ENCODE measurements at places on chromosomes 2 and 18.

DNA sequence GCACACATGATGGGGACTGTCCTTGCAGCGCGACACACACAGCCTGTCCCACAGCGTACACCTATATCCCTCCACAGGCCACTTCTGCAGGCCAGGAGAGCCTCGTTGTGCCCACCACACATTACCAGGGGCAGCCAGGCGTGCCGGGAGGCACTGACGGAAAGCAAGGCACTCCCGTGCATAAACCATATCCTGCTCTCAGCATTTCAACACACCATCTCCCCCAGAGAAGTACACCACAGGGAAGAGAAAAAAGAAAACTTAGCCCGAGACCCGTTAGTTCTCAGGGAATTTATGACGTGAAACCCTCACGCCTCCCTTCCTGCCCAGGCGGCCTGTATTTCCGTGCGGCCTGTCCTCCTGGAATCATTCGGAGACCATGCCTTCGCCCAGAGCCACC lies 24.6 kb upstream of the SALL3 start:
- no peak for DNase-seq

GRCh38 chr2:41955316-41956043 lies 92.3 kb upstream of the PKDCC start:
- DNase-seq = no peak

DNA sequence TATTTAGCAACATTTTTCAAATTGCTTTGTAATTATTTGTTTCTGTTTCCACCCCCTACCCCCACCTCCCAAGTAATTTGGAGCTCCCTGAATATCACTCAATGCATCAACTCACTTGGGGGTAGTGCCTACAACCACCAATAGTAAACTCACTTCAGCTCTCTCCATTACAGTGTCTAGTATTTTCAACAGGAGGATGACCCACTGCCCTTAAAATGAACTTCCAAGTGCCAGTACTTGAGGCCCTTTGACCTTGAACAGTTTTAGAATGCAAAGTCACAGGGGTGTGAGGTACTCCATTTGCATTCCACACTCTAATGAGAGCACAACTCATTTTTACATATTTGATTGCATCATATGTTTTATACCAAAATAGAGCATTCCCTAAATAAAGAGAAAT lies 523.0 kb downstream of the ERBB4 start:
- no peak for DNase-seq

- DNase-seq = no peak
These were observed 53.2 kb downstream of the FAM168B start for GRCh38 chr2:131039908-131040660.

GRCh38 chr2:109516445-109517117 lies 97.2 kb downstream of the SEPTIN10 start:
- peak; percentile 75 for DNase-seq

- no peak for DNase-seq
These were observed 6.6 kb downstream of the CHPF start for GRCh38 chr2:219536967-219537366.

- no peak for DNase-seq
These were observed 34.8 kb downstream of the HAT1 start for GRCh38 chr2:171957061-171957460.

DNA sequence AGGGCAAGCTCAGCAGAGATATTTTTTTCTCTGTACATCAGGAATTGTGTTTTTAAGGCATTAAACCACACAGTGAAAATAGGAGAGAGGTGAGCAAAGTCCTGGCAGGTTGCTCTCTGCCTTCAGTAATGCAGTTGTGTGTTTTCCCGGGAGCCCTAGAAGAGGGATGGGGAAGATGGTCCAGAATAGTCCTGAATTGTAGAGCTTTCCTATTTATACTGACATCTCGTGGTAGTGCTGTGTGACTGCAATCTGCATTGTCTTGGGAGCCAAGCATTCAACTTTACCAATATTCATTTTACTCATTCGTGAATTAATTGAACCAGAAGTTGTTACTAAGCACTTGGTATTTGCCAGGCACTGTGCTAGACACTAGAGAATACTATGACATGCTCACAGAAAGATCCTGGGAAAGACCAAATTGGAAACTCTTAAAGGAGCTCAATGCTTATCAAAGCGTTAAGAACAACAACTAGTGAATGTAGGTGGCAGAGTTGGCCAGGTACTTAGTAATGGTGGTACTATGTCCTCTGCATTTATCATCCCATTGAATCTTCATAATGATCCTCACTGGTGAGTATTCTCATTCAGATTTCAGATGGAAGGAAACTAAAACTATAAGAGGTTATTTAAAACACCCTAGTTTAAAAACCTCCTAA lies 214.6 kb downstream of the TRIB2 start:
- peak; percentile 73 for DNase-seq

- DNase-seq = peak; percentile 90
These were observed 389.8 kb downstream of the FIGN start for GRCh38 chr2:163345795-163346573.

GRCh38 chr2:12161085-12161484 lies 414.7 kb downstream of the LPIN1 start:
- no peak for DNase-seq

DNA sequence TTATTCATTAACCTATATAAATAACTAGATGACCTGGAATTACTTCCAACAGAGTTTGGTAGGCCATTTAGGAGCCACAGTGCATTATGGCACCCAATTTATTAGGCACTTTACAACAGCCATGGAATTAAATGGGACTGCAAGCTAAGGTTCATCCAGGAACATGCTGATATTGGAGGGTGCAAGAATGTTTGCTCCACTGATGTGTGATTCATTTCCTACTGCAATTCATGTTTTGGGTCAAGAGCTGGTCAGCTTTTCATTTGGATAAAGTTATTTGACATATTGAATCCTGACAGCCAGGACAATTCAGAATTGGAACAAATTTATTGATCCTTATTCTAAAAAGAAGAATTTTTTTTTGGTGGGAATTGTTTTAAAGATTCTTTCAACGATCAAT lies 11.8 kb upstream of the LYPD1 start:
- DNase-seq = no peak

- peak; percentile 90 for DNase-seq
These were observed at the start of gene TGIF1 for GRCh38 chr18:3450012-3450798. TSS of gene TGIF1 (plus strand) at chr18:3450172. CDS start at chr18:3450490, 318 bp downstream.

DNA sequence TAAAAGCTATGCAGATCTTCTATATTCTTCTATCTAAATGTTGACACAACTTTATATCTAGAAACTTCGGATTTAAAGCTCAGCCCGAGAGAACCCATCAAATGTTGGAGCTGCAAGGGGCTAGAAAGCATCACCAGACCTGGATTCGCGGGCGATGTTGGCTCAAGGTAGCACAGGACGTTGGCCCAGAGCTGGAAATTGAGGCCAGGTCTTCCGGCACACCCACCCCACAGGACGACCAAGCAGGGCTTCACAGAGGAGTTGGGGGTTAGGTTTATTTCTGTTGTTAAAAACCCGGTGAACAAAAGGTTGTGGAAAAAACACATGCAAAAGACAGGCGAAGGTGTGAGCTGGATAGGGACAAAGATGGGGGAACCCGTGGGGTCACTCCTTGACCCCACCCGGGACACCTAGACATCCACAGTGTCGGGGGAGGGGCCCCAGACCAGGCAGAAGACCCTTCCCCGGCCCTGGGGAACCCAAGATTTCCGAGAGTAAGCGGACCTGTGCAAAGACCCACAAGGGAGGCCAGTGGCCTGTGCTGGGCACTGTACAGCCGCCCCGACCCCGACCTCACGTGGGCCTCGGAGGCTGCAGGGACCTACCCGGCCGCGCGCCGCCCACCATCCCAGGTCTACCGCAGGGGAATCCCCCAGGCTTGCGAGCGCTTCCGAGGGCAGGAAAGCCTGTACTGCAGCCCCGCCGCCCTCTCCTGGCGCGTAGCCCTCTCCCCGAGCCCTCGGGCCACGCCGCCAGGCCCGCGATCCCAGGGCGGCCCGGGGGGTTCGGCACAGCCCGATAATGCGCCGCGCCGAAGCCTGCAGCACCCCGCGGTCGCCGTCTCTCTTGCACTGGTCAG lies 1.8 kb upstream of the AGBL5 start:
- DNase-seq = peak; percentile 77

GRCh38 chr18:55287149-55287806 lies 300.7 kb downstream of the TCF4 start:
- DNase-seq = no peak

GRCh38 chr2:100703213-100703612 lies 116.7 kb upstream of the NPAS2 start:
- DNase-seq = no peak

DNA sequence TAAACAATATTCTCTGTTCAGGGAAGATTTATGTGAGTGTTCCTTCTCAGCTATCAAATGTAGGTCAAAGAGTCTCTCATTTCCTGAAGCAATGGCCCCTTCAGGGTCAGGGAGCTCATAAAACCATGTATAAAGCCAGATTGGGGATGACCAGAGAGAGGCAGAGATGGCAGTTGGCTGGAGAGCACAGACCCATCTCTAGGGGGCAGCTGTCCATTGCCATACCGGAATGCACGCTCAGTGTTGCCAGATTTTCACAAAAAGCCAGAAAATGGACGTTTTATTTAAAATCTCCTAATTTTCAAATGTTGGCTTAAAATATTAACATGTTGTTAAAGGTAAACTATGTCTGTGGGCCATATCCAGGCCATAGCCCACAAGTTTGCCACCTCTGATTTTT lies 1920.7 kb upstream of the CELF4 start:
- DNase-seq = no peak

DNA sequence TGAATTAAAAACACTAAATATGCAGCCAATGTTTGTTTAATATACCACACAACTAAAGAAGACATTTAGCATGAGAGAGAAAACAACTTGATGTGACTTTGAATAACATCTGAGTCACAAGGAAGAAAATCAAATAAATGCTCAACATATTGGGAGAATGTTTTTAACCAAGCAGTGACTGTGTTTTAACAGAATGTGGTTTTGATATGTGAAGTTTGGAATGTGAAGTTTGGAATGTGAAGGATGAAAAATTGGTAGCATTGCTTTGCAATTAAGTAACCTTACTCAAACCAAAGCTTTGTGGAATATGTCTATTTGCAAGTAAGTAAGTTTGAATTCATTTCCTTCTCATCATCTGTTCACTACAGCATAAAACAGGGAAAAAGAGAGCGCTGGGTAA lies 128.2 kb upstream of the DNAJC10 start:
- no peak for DNase-seq

DNA sequence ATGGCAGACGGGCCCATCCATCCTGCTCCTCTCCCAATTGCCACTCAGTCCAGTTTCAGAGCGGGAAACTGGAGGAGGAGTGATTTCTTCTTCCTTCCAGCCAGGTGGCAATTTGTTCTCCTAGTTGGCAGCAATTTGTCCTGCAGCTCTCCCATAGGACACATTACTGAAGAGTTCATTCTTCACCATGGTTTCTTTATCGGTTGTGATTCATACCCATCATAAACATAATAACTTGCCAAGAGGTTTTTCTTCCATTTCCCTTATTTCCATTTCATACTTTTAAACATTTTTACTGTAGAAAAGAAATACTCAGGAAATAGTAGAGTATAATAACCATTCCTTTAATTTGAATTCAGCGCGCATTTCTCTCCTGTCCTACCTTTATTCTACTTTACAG lies 377.9 kb upstream of the RAB12 start:
- no peak for DNase-seq

DNA sequence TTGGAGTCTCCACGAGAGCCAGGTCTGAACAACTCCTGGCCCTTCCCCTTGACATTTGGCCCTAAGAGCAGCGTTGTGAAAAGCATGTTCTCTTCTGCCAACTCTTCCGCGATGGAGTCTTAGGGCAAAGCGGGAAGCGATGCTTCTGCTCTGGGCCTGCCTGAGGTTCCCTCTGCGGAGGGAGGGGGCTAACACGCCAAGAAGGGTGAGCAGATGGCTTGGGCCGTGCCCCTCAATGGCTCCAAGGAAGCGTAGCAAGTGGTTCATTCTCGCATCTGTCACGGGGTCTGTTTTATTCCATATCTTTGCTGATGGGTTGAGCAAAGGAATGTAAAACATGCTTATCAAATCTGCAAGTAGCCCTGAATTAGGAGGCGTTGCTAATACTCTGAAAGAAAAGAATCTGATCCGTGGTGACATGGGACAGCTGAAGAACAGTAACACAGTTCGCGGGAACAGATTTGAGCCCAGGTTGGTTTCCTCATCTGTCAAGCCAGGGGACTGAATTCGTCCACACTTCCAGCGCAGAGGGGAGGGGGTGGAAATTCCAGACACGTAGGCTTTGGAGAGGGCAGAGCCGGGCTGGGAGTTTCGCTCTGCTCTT lies 38.0 kb downstream of the DNMT3A start:
- peak; percentile 87 for DNase-seq

DNA sequence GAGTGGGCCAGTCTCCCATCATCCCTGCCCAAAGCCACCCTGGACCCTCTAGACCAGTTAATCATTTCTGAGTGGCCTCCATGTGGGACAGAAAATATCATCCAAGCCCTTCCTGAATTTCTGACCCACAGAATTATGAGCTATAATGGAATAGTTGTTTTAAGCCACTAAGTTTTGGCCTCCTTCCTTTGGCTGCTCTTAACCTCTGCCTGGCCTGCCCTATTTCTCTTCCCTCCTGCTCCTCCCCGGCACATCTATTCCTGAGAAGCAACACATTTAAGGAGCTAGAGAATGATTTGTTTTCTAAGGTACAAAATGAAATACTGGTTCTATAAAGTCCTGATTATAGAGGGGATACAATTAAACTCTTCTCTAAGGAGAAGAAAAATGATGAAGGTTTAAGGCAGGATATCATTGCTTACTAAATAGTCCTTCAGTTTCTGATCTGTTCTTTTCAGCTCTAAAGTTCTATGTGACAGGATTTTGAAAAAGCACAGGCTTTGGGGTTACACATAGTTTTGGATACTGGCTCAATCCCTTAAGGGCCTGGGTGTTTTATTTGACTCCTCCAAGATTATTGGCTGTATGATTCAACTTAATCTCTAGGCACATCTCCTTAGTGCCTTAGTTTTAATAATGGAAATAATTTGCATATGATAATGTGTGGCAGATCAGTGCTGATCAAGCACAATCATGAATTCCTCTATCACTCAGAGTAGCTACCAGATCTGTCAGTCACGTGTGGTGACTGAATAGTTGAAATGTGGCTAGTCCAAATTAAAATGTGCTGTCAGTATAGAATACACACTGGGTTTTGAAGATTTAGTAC lies 240.3 kb downstream of the VAPA start:
- DNase-seq = no peak

DNA sequence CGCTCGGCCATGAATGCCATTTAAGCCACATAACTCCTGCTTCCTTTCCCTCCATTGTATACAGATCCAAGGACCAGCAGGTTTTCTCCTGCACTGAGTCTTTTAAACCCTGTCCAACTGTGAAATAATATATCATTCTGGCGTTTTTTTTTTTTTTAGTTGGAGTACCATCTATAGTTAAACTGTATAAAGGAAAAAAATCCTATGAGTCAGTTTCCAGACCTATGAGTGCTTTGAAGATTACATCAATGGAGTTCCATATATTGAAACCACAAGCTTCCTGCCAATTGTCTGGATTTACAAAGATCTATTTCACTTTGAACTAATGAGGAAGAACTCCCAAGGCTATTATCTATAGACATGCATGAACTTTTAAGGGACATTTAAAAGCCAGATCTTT lies 2.4 kb upstream of the MALT1 start:
- DNase-seq = no peak

Measured in NCI-H82 (cell line).